ENCODE measurements at places on chromosomes 12 and 14.

DNA sequence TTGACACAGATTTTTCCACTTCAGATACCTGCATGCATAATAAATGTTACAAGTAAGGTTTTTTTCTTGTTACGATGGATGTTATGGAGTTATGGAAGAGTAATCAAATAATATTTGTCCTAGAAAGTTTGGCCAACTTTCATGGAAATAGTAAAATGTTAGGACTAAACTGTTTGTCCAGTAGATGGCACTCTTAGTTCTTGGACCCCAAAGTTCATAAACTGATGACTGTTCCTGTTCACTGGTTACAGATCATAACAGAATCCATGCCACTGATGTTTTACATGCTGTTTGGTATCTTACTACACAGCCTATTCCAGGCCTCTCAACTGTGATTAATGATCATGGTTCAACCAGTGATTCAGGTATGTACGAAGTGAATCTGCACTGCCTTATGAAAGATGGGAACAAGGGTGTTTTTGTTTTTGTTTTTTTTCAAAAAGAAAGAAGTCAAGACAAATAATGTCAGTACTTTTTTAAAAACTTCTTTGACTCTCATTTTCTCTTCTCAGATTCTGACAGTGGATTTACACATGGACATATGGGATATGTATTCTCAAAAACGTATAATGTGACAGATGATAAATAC is 48.8 kb upstream of the SLCO1C1 start:
- DNase-seq, result peak; percentile 80

- no peak for DNase-seq
Measured at GRCh38 chr12:124743479-124744272, 120.0 kb downstream of the SCARB1 start.

DNA sequence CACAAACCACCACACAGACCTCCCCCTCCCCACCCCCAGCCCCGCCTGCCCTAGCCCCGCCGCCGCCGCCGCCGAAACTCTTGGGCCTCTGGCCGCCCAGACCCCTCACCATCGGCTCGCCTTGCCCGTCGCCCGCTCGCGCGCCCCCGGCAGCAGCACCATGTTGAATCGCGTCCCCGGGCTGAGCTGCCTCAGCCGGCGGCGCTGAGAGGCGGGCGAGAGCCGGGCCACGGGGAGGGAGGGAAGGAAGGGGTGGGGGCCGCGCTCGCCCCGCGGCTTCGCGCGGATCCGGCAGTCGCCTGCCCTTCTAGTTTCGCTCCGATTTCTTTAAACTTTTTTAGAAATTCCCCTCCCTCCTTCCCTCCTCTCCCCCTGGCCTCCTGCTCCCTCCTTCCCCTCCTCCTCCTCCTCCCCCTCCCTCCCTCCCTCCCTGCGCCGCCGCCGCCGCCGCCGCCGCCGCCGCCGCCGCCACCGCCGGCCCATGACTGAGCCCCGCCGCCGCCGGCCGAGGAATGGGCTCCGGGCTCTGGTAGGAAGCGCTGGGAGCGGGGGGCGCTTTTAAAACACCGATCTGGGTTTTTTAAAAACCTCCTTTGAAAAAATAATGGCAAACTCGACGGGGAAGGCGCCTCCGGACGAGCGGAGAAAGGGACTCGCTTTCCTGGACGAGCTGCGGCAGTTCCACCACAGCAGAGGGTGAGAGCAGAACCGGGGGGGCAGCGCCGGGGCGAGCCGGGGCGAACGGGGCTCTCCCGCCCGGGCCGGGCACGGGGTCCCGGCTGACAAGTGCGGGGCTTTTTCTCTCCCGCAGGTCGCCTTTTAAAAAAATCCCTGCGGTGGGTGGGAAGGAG is at the start of gene ARID2:
TSS of gene ARID2 (plus strand) at position 474 of the 851 bp plus-strand sequence. CDS start at position 605, 131 bp downstream.
- peak; percentile 84 for DNase-seq

GRCh38 chr12:76241371-76241770 is 106.8 kb downstream of the BBS10 start:
- no peak for DNase-seq

GRCh38 chr14:87686746-87687145 is 306.2 kb downstream of the GALC start:
- no peak for DNase-seq

DNA sequence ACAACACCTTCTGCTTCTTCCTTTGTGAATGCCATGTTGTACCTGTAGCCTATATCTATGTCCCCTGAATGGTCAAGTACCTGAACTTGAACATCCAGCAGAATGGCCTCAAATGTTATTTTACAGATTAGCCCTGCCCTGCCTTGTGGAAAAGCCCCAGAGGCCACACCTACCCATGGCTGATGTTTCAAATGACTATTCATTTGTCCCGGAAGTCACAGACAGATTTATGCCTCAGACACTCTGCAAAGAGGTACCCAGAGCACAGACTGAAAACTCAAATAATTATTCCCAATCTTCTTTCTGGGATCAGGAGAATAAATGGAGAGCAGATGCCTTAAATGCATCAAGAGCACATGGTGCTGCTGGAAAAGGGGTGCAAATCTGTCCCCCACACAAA is 13.0 kb upstream of the DPF3 start:
- DNase-seq, result no peak

- DNase-seq, result no peak
Measured at GRCh38 chr14:35068238-35069012, 22.4 kb downstream of the FAM177A1 start.

GRCh38 chr14:59320763-59321625 is 132.5 kb downstream of the DAAM1 start:
- peak; percentile 5 for DNase-seq

- no peak for DNase-seq
Measured at GRCh38 chr14:87108726-87109125, 884.3 kb downstream of the GALC start.

Measured in NCI-H82 (cell line).